Stimulated activated CD8-positive, alpha-beta memory T cell treated with anti-CD3 and anti-CD28 coated beads, Interleukin-2, amount 100 ng/mL, for 1 hour (primary cell): ENCODE measurements at places on chromosomes 11 and 22.

DNA sequence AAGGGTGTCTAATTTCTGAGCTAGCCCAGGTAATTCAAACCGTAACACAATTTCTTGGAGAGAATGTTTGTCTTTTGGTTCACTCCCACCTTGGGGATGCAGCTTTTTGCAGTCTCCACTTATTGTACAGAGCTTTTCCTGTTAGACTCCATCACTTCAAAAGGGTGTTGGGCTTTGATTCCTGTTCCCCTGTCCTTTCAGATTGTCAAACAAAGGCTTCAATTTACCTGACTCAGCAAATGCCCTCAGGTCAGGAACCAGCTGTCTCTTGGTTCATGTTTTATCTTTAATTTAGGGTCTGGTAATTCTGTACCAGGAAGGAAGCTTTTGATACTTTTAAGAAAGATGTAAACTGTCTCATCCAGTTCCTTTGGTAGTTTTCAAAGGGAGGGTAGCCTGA, 880.6 kb downstream of the NTM start:
- no peak for DNase-seq

DNA sequence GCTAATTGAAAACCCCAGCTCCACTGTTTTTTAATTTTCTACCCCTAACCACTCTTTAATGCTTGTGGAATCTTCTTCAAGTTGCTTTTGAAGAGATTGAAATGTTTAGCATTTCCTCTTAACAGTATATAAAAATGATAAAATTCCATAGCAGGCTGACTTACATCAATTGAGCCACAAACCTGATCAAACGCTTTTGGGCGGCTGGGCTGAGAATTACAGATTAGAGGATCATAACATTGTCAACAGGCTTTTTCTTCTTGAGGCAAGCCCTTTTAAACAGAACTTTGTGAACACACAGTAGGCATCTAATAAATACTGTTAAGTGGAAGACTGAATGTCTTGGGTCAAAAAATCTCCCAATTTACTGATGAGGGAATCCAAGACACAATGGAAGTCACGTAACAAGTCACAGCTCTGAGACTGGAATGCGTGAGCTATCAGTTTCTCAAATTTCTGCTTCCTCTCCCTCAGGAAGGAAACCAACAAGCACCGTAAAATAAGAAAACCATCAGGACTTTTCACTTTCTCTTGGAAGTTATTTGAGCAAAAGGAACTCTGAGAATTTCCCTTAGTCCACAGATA, 50.0 kb upstream of the CCDC89 start:
- DNase-seq, result no peak

DNA sequence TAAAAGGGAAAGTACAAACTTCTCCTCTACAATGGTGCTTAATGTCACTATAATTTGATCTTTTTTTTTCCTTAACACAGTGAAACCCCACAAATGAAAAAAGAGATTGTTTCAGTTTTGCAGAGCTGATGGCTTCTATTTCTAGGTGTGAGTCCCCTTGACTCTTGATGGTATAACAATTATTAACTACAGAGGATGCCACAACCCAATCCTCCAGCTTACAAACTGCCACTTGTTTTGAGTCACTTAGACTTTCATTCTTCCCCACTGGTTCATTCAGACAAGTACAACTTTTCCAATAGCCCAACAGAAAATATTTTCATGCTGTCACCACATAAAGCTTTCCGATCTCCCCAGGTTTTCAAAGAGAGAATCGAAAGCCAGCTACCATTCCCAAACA, 812.2 kb downstream of the LRRC4C start:
- no peak for DNase-seq

- DNase-seq, result peak; percentile 81
Observed at GRCh38 chr11:9757809-9758636, 94.1 kb downstream of the SWAP70 start.

DNA sequence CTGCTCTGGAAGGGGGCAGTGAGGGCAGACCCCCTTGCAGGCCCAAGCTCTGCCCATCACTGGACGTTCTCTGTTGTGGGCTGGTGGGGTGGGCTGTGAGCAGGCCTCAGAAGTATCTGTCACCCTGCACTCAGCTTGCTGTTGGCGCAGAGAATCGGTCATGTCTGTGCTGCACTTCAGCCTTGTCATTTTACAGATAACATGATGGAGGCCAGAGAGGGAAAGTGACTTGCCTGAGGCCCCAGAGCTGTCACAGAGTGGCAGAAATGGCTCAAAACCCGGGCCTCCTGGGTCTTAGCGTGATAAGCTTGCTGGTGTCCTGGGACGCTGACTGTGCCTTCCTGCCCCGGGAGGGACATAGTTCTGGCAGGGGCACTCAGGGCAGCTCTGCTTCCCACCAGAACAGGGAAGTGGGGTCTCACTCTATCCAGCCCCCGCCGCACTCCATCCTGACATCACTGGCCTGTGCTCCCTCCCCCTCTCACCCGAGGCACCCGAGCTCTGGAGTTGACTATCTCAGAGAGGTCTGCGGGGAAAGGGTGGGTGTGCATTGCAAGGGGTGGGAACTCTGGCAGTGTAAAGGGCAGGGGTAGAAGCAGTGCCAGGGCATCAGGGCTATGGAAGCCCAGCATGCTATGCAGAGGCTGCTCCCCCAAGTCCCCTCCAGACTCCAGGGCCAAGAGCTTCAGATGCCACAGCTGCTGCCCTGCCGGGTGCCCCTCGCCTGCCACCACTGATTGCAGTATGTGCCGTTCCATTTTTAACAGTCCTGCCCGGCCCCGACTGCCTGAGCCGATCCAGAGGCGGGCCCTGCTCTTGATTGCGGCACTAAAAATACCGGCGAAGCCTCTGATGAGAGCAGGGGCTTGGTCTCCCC, 50.4 kb upstream of the NECTIN1 start:
- DNase-seq, result no peak

DNA sequence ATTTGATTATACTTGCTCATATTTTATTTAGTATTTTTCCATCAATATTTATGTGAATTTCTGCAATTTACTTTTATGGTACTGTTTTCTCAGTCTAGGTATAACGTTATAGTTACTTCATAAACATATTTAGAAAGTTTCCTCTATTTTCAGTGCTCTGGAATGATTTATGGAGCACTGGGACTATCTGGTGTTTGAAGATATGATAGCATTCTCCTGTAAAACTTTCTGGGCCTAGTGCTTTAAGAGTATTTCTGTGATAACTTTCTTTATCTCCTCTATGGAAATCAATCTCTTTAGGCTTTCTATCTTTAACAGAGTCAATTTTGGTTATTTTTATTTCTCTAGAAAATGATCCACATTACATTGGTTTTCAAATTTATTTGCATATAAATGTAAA, 85.1 kb downstream of the SOX6 start:
- DNase-seq, result no peak
